D341Med (cell line): ENCODE measurements at places on chromosomes 11 and 22.

GRCh38 chr11:27699926-27700350, 317 bp downstream of the BDNF start:
- DNase-seq: no peak

GRCh38 chr22:39238561-39238960, 6.2 kb downstream of the PDGFB start:
- DNase-seq: no peak

DNA sequence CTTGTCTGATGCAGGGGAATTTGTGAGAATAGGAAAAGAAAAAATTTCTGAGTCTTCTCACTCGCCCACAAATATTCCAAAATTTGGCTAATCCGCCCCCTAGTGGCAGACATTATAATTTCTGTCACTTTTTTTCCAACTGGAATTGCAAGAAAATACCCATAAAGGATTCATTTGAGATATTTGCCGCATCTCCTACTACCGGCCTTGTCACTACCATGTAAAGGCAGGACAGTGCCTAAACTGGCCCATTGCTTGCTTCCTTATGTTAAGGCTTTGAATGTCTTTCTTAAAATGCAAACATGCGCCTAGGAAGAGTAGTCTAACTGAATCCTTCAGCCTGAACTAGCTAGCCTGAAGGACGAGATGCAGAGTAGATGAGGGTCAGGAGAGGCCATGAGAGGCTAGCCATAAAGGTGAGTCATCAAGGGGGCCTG, 9.3 kb upstream of the CEP295 start:
- peak; percentile 40 for DNase-seq

- DNase-seq: no peak
Observed at GRCh38 chr11:57453543-57454177, 6.7 kb upstream of the RTN4RL2 start.

DNA sequence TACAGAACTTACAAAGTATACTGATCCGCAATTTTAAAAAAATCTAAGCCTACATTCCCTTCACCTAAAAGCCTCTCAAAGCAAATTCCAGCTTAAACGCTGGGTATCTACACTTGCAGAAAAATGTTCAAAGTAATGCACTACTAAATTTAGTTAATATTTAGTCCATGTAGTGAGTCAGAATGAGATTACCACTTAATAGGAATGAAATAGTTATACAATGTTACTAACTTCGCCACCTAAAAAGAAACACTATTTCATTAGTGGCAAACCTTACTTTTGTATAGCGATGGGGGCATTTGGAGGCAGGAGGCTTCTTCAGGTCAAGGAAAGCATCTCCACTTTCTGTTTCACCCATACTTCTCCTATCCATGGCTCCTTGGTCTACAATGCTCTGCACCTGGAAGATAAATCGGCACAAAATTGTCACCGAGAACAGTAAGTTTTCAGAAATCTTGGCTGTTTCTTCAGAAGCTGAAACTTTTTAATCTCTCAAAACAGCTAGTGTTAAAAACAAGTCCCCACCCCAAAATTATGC, 1.2 kb downstream of the EIF4ENIF1 start:
- DNase-seq: no peak

GRCh38 chr11:133834682-133835592, 10.4 kb downstream of the SPATA19 start:
- DNase-seq: peak; percentile 77

GRCh38 chr11:108472681-108473080, 5.4 kb upstream of the C11orf65 start:
- no peak for DNase-seq

DNA sequence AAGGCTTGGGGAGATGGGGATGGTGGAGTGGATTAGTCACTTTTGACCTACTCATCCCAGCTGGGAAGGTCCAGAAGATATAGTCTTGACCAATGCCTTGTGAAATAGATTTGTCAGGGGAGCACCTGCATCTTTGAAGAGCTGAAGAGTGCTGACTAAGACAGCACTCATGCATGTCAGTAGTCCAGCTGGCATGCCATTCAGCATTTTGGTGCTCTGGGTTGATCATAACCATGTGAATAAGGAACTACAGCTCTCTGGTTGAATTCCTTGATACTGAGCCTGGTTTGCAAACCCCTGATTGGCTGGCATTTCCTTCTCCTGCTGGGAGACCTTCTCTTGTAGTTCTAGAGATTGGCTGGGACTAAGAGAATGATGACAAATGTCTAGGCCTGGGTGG, 106.8 kb upstream of the ALX4 start:
- DNase-seq: no peak

DNA sequence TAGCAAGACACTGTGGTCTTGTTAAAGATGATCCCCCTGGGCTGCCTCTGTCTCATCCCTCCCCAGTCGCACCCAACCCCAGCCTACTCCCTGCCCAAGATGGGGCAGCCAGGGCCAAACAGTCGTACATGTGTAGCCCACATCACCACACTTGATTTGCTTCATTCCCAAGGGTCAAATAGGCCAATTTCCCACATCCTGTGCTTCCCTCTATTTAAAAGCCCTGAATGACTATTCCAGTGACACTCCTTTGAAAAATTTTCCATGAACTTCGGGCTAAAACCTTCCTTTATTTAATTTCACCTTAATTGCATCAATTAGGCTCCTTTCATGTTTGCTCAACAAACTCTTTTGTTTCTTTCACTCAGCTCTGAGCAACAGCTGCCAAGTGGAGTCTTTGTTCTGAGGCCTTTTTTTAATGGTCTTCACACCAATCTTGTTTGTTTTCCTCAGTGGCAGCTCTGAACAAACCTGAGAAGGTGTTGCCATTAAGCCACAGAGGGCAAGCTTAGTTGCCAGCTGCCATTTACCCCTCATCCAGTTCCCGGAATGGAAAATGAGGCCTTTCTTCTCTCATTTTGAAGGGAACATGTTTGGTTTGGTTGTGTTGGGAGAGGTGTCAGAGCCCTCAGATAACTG, 126.9 kb downstream of the APIP start:
- DNase-seq: no peak

DNA sequence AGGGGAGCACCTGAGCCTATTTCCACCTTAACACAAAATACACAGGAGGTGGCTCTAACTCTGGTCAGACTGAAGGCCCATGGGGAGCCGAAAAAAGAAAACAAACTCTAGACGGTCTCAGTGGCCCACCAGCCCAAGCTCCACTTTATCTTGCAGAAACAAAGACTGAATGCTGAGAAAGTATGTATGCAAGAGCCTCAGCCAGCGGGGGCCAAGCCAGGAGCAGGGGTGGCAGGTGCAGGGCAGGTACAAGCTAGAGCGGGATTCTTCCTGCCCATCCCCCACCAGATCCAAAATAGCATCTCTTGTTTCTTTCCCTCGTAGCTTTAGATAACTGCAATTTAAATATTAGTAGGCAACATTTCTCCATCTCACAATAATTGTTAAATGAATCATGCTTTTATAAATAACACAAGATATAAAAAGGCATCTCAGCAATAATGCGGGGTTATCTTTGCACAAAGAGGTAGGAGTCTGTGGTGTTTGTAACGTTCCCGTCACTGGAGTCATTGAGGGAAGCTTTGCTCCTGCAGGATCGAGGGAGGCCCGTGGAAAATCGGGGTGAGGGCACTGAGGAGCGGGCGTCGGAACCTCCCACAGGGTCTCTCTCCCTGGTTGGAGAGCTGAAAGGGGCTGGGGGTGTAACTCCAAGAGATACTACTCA, 418.0 kb downstream of the SHANK2 start:
- DNase-seq: no peak

DNA sequence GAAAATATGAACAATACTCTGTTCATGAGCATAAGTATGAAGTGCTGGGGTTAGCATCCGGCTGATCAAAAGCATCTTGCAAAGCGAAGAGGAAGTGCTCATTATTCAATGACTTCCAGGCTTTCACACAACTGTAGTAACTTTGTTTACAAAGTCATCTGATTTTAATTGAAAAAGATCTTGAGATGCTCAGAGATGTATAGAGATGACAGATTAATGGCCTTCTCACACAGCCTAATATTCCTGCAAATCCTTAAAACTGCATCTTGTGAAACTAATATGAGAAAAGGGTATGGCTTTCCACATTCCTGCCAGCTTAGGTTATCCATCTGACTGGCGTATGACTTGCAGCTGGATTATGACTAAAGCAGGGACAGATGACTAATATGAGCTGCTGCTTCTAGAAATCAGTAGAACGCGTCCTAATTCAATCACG, 125.4 kb downstream of the CASP12 start:
- DNase-seq: no peak
